Lower lobe of right lung (tissue), 2 donors: ENCODE measurements at places on chromosomes 2 and 18. TPM values are rescaled to one million over a fixed set of nuclear protein-coding genes. Genes with fewer than 3 reads are reported as not detected.

GRCh38 chr2:240111253-240111652 lies 24.9 kb downstream of the COPS9 start:
- peaks cover 4% of the 10 kb centered on the region for H3K27me3 ChIP-seq
- H3K27ac ChIP-seq = no peak overlapping the region
- no peak for DNase-seq
- no peaks in the 10 kb centered on the region for H3K36me3 ChIP-seq
- H3K4me3 ChIP-seq = no peak overlapping the region

- no peaks in the 10 kb centered on the region for H3K27me3 ChIP-seq
- H3K4me1 ChIP-seq = no peaks in the 10 kb centered on the region
- H3K27ac ChIP-seq = no peak overlapping the region
- no peak overlapping the region for H3K4me3 ChIP-seq
- no peaks in the 10 kb centered on the region for H3K36me3 ChIP-seq
- no peak for DNase-seq
These were observed 121.3 kb downstream of the GREB1L start for GRCh38 chr18:21363348-21363747.

- no peaks in the 10 kb centered on the region for H3K4me1 ChIP-seq
- no peaks in the 10 kb centered on the region for H3K36me3 ChIP-seq
- no peak overlapping the region for H3K4me3 ChIP-seq
- H3K27ac ChIP-seq = no peak overlapping the region
- DNase-seq = no peak
- no peaks in the 10 kb centered on the region for H3K27me3 ChIP-seq
These were observed 1189.4 kb downstream of the DSC3 start for GRCh38 chr18:29853126-29853525.

DNA sequence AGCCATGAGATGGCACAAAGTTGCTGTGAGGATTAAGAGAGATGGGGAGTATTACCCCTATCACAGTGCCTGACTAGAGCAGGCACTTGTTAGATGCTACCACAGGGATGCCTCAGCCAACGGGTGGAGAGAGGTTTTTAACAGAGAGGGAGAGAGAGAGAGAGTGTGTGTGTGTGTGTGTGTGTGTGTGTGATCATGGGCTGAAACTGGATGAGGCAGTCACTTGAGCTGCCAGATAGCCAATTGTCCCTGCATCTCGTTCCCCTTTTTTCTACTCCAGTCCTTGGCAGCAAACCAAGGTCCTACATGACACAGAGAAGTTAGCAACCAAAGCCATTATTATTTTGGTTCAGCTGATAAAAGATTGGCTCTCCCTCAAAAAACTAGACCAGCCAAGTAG lies 3.0 kb downstream of the CD8A start:
- no peaks in the 10 kb centered on the region for H3K36me3 ChIP-seq
- peaks cover 29% of the 10 kb centered on the region for H3K4me1 ChIP-seq
- no peak overlapping the region for H3K27ac ChIP-seq
- peaks cover 55% of the 10 kb centered on the region for H3K27me3 ChIP-seq
- no peak for DNase-seq

DNA sequence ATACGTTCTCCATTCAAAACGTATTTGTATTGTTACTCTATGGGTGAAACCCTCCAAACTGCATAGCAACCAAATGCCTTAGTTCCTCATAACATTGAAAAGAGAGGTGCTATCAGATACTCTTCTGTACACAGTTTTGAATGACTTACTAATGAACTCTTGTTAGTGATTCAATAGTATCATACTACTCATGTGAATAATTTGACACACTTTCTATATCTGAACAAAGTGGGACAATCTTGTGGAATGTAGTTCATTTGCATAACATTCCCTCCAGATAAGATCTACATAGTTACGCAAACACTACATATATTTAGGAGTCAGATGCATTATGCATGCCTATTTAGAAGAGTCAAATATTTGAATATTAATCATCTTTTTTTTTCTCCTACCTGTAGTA lies 232.0 kb upstream of the NRXN1 start:
- no peaks in the 10 kb centered on the region for H3K36me3 ChIP-seq
- no peaks in the 10 kb centered on the region for H3K27me3 ChIP-seq
- DNase-seq = no peak
- H3K4me1 ChIP-seq = no peaks in the 10 kb centered on the region

GRCh38 chr2:19214682-19215391 lies 143.6 kb downstream of the OSR1 start:
- H3K36me3 ChIP-seq = no peaks in the 10 kb centered on the region
- H3K27me3 ChIP-seq = no peaks in the 10 kb centered on the region
- no peak for DNase-seq
- H3K4me3 ChIP-seq = no peak overlapping the region
- no peaks in the 10 kb centered on the region for H3K4me1 ChIP-seq
- no peak overlapping the region for H3K27ac ChIP-seq

- H3K4me3 ChIP-seq = no peak overlapping the region
- no peak for DNase-seq
- peaks cover 42% of the 10 kb centered on the region for H3K4me1 ChIP-seq
- no peak overlapping the region for H3K27ac ChIP-seq
- H3K36me3 ChIP-seq = no peaks in the 10 kb centered on the region
- H3K27me3 ChIP-seq = no peaks in the 10 kb centered on the region
These were observed 8.5 kb downstream of the UXS1 start for GRCh38 chr2:106185475-106186184.

DNA sequence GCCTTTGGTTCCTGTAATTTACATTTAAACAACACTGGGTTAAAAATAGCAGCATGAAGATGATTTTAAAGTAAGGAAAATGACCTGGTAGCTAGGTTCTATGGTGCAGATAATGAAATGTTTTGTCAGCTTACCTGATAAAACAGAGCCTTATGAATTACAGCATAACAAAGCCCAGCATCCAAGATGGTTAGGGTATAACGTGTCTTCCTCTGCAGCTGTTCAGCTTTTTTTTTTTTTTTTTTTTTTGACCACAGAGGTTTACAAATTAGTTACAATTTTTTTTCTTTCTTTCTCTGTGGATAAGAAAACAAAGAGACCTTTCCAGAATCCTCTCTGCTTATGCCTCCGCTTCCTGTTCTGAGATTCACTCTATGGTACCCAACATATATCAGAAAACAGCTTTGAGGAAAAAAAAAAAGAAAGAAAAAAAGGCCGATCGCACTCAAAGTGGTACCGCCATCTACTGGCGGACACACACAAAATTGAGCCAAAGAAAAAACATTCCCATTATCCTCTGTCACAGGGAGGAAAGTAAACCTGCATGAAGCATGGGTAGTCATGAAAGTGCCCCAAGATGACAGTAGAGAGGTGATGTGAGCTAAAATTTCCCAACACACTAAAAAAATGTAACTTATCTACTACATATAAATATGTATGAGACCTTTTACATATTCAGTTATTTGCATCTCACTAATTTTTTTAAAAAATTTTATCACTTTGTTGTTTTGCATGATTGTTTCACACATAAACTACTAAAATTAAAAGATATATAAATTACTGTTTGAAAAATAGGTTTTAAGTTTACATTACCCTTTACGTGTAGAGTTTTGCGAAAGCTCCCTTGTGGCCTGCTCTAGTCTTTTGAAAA lies at the start of gene SCN3A:
Gene SCN3A (minus strand): TSS at position 362 of the 871 bp plus-strand sequence. CDS start 27,656 bp downstream, outside the sequence.
- H3K27me3 ChIP-seq = no peaks in the 10 kb centered on the region
- H3K27ac ChIP-seq = no peak within 1 kb of the TSS
- no peak for DNase-seq
- no peak within 1 kb of the TSS for H3K4me3 ChIP-seq
- H3K36me3 ChIP-seq = no peaks in the 10 kb centered on the region
- no peaks in the 10 kb centered on the region for H3K4me1 ChIP-seq

GRCh38 chr2:182558564-182558963 lies 131.7 kb upstream of the PDE1A start:
- no peak for DNase-seq
- no peaks in the 10 kb centered on the region for H3K27me3 ChIP-seq
- H3K27ac ChIP-seq = no peak overlapping the region
- no peak overlapping the region for H3K4me3 ChIP-seq
- H3K36me3 ChIP-seq = no peaks in the 10 kb centered on the region
- H3K4me1 ChIP-seq = no peaks in the 10 kb centered on the region

DNA sequence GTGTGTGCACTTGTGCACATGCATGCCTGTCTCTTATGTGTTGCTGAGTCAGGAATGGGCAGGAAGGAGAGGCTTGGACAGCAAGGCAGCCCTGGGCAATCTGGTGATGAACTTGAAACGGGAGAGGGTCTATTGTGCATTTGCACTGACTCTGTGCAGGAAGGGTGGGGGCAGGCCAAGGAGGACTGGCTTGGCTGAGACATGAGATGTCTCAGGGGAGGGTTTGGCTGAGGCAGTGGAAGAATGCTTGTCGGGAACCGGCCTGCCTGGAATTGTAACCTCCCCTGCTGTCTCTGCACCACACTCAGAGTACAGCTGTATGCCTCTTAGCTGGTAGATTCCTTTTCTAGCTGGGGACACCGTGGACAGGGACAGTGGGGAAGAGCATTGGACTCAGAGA lies 176.1 kb upstream of the TNP1 start:
- H3K36me3 ChIP-seq = no peaks in the 10 kb centered on the region
- no peaks in the 10 kb centered on the region for H3K27me3 ChIP-seq
- no peak for DNase-seq
- H3K27ac ChIP-seq = no peak overlapping the region

- H3K27me3 ChIP-seq = no peaks in the 10 kb centered on the region
- H3K27ac ChIP-seq = no peak overlapping the region
- no peak overlapping the region for H3K4me3 ChIP-seq
- DNase-seq = no peak
- H3K4me1 ChIP-seq = peaks cover 38% of the 10 kb centered on the region
- H3K36me3 ChIP-seq = peaks cover 22% of the 10 kb centered on the region
These were observed 10.9 kb downstream of the PSD4 start for GRCh38 chr2:113184531-113185230.

GRCh38 chr2:152309352-152310214 lies 25.4 kb upstream of the FMNL2 start:
- no peak overlapping the region for H3K4me3 ChIP-seq
- no peak for DNase-seq
- H3K36me3 ChIP-seq = no peaks in the 10 kb centered on the region
- H3K27ac ChIP-seq = no peak overlapping the region
- H3K27me3 ChIP-seq = no peaks in the 10 kb centered on the region

DNA sequence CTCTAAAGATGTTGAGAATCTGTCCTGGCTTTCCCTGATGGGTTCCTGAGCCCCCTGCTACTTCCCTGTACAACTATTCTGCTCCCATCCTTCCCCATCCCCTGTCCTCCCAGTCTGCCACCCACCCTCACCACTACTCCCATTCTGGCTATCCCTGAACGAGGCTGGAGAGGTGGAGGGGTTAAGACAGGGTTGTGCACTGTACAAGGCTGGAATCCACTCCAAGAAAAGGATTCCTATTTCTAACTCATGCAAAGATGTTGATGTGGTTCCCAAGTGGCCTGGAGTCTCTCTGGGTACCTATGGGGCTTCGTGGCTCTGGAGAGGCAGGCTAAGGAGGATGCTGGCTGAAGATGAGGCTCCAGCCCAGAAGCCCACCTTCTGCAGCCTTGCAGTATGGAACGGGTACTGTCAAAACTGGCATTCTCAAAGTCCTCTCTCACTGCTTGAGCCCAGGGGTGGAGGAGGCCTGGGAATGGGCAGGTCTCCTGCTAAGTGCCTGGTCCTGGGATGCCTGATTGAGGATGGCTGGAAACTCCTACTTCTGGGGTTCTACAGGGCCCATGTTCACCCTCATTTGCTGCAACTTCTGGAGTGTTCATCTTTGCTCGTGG lies 1.3 kb upstream of the FEV start:
- peaks cover 100% of the 10 kb centered on the region for H3K27me3 ChIP-seq
- H3K27ac ChIP-seq = no peak overlapping the region
- no peak for DNase-seq
- H3K36me3 ChIP-seq = no peaks in the 10 kb centered on the region
- H3K4me3 ChIP-seq = no peak overlapping the region

Gene MSTN
- 0.18 TPM for total RNA-seq

Gene KCTD1
- 9.0 TPM for total RNA-seq

Gene SNX17
- 107 TPM for total RNA-seq

Gene FAM110C
- 3.6 TPM for total RNA-seq

Gene LYG1
- total RNA-seq = 1.0 TPM

Gene AP1S3
- total RNA-seq = 6.4 TPM
